Upper lobe of left lung (tissue), 6 donors: ENCODE measurements at places on chromosomes 1 and 21. TPM values are rescaled to one million over a fixed set of nuclear protein-coding genes. Genes with fewer than 3 reads are reported as not detected.
A peak's percentile ranks its signal among the peaks of the same experiment; 100 is the strongest.

BTG2 gene
- 178 TPM for total RNA-seq

TEDDM1 gene
- not detected for total RNA-seq

GRCh38 chr21:18023157-18023556 is 204.0 kb upstream of the C21orf91 start:
- H3K4me3 ChIP-seq, result no peak overlapping the region
- H3K36me3 ChIP-seq, result no peaks in the 10 kb centered on the region
- no peaks in the 10 kb centered on the region for H3K4me1 ChIP-seq
- no peak for DNase-seq
- H3K27me3 ChIP-seq, result no peaks in the 10 kb centered on the region

GRCh38 chr1:179126338-179127060 is 44.6 kb downstream of the TOR3A start:
- peaks cover 5% of the 10 kb centered on the region for H3K36me3 ChIP-seq
- peak overlapping the region; percentile 10 for H3K27ac ChIP-seq
- H3K4me3 ChIP-seq, result no peak overlapping the region
- no peaks in the 10 kb centered on the region for H3K27me3 ChIP-seq
- peaks cover 27% of the 10 kb centered on the region for H3K4me1 ChIP-seq

LRRC39 gene
- 7.2 TPM for total RNA-seq

OLFML3 gene
- total RNA-seq, result 36.6 TPM

CSF1 gene
- total RNA-seq, result 39.3 TPM

SASS6 gene
- total RNA-seq, result 2.6 TPM

AIRE gene
- not detected for total RNA-seq

PCAT6 gene
- not detected for total RNA-seq

DNA sequence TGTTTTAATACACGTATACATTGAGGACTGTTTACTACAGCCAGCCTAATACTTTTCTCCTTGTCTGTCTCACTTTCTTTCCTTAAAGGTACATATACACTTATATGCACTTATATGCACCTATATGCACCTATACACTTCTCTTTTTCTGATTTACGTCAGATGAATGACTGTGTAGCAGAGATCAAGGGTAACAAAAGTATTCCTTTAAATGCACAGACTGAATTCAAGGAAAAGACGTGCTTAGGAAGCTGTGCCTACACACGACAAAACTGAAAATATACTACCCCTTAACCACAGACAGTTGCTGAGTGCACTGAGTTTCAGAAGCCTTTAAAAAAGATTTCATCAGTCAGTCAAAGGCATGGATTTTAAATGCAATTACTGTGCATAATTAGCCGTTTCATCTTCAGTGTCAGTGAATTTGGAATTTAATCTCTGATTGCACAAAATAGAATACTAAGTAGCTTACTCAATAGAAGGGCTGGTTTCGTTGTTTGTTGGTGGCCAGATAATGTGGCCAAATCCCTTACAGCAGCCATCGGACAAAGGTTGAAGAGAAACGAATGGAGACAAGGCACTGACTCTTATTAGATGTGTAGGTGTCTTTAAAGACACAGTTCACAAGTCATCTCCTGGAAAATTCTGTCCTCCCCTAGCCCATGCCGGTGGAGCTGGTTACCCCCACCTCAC is 38.3 kb upstream of the TARBP1 start:
- H3K36me3 ChIP-seq, result no peaks in the 10 kb centered on the region
- no peak overlapping the region for H3K27ac ChIP-seq
- no peak overlapping the region for H3K4me3 ChIP-seq
- no peaks in the 10 kb centered on the region for H3K27me3 ChIP-seq
- no peak for DNase-seq
- H3K4me1 ChIP-seq, result peaks cover 8% of the 10 kb centered on the region
